Epithelial cell of prostate (primary cell): ENCODE measurements at places on chromosomes 13 and 19.

- no peak for DNase-seq
Observed at GRCh38 chr19:6945733-6946132, 58.4 kb downstream of the ADGRE1 start.

DNA sequence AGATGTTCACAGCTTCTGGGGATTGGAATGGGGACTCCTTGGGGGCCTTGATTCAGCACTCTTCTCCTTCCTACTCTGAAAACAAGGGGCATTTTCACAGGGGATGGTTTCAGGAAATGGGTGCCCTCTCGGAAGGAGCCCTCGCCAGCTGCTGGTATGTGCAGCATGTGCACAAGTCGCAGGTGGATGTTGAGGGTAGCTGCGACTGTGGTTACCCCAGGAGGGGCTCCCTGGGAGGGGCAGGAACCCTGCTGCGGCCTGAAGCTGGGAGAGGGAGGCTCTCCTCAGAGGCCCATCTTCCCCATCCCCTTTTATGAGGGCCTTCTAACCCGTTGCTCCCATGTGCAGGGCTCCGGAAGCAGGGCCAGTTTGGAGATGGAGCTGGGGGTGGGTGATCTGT is 6.2 kb downstream of the ZNF446 start:
- DNase-seq, result no peak

GRCh38 chr19:41930926-41931592 is 2.8 kb upstream of the ERFL start:
- no peak for DNase-seq

GRCh38 chr19:54448774-54449700 is at the start of gene LENG8:
LENG8 (plus strand) TSS chr19:54449199; CDS start chr19:54451345, 2,146 bp downstream.
- peak; percentile 93 for DNase-seq

GRCh38 chr19:6376512-6377190 is 918 bp upstream of the PSPN start:
- no peak for DNase-seq

DNA sequence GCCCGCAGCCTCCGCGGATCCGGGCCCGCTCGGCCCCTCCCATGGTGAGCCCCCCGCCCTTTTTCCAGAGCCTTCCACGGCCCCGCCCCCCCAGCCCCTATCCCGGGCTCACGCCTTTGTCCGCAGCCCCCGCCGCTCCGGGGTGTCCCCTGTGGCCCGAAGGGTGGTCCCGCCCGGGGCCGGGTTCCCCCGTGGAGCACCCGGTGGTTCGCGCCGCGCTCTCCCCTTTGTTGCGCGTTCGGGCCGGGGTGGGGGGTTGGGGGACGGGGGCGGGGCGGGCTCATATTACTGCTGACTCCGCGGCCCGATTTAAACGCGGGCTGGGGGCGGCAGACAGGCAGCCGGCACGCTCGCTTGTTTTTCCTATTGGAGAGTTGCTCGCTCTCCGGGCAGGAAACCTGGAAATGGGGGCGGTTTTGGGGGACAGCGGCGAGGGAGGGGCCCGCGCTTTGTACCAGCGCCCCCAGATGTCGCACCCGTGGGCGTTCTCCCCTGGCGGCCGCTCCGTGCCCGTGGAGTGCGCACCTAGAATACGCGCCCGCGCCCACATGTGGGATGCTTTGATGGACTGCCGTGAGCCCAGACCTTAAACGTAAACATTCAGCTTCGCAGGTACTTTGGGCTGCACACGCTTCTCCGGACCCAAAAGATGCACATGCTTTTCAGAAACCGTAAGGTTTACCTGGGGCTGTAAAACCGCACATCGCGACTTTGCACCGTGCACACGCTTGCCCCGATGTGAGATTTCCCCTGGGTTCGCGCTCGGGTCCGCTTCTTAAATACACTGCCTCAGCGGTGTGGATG is 699 bp downstream of the PTOV1 start:
- no peak for DNase-seq

GRCh38 chr19:29908963-29909944 is 32.8 kb upstream of the URI1 start:
- DNase-seq, result no peak

- no peak for DNase-seq
Observed at GRCh38 chr19:50512999-50513745, 541 bp downstream of the ASPDH start.

DNA sequence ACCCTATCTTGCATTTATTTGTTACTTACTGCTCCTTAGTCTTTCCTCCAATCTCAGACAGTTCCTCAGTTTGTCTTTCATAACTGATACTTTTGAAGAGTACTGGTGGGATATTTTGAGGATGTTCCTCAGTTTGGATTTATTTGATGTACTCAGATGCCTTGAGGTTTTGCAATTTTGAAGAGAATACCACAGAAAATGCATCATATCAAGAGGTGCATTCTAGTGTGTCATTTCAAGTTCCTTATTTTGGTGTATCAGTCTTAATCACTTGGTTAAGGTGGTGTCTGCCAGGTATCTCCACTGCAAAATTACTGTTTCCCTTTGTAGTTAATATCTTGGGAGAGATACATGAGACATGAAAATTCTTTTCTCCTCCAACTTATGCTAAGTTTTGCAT is 75.1 kb downstream of the URI1 start:
- DNase-seq, result no peak

DNA sequence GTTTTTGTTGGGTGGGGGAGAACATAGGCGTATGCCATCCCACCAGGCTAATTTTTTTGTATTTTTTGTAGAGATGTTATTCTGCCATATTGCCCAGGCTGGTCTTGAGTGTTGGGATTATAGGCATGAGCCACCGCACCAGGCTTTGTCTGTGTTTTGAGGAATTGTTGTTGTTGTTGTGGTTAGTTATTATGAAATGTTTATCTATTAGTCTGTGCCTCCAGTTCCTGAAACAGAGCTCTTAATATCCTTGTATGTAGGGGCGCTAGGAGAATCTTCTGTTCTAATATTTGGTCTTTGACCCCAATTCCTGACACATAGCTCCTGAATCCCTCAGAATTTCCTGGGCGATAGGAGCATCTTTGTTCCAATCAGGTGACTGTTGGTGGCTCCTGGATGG is 5.6 kb upstream of the LATS2 start:
- DNase-seq, result no peak

GRCh38 chr13:96672016-96672415 is 322.3 kb downstream of the OXGR1 start:
- DNase-seq, result peak; percentile 16

DNA sequence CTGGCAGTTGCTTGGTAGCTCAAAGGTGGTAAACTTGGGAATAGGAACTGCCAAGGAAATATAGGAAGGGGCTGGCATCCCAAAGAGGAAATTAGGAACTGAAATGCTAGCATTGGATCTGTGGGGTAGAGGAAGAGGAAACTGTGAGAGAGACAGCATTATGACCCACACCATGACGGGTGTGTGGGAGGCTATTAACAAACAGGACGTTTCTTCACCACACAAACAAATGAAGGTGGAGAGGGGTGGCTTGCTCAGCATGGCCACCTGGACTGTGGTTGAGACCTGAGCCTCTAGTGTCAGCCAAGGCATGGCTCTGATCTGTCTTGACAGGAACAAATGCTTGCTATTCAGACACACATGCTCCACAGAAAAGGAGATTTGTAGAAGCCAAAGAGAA is 178.2 kb downstream of the B3GLCT start:
- DNase-seq, result no peak

DNA sequence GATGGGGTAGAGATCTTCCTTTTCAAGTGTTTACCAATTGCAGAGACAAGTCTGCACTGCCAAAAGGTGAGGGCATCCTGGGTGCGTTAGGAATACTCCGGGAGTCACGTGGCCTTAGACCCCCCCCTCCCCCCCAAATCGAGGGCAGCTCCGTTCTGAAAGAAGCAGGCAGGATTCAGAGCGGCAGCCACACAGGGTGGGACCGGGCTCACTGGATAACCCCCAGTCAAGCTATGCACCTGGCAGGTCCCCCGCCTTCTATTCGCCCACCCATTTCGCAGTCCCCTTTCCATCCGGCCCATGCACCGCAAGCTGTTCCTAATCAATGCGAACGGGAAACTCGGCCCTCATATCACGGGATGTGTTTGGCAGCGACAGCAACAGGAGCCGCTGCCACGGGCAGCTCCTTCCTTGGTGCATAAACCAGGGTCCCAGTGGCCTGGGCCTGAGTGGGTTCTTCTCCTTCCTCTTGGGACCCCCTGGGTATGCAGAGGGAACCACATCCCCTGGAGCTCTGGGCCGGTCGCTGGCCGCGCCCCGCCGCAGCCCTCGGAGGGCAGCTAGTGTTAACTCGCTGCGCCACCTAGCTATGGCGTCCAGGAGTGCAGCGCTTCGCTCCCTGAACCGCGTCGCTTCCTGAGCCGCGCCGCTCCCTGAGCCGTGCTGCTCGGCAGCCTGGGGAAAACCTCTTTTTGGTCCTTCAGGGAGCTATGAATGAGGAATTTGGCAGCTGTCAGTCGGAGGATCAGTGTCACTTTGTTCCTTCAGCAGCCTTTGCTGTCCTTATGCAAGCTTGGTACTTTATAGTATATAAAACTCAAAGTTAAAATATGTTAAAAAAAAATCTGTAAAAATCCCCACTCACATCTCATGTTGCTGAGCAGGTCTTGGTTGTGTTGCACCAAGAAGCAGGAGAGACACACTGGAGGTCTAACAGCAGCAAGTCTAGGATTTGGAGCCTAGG is 41.4 kb downstream of the LYL1 start:
- no peak for DNase-seq

- no peak for DNase-seq
Observed at GRCh38 chr19:30393046-30393445, 20.9 kb downstream of the ZNF536 start.

- no peak for DNase-seq
Observed at GRCh38 chr13:66402066-66402465, 828.1 kb downstream of the PCDH9 start.

DNA sequence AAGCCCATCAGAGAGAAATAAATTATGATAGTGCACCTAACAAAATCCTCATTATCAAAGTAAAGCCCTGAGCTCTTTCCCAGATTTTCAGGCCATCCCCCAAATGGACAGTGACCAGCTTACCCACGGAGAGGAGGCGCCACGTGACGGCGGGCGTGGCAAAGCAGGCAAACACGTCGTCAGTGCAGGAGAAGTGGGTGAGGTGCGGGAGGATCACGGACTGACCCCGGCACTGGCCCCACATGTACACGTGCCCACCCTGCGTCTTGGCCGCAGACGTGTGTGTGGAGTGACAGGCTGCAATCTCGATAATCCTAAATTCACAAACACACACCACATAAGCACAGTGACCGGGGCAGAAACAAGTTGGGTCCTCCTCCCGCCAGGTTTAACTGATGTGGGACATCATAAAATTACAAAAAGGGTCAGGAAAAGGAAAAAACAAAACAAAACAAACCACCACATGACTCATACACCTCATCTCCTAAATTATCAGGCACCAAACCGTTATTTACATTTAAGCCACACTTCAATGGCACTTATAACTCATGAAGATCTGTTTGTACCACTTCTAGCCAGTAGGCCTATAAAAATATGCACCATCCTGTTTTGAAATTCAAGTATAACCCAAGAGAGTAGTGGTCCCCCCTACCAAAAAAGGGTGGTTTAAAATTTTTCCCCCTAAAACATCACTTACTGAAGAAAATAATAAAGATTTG is 30.1 kb downstream of the RCBTB2 start:
- DNase-seq, result no peak

DNA sequence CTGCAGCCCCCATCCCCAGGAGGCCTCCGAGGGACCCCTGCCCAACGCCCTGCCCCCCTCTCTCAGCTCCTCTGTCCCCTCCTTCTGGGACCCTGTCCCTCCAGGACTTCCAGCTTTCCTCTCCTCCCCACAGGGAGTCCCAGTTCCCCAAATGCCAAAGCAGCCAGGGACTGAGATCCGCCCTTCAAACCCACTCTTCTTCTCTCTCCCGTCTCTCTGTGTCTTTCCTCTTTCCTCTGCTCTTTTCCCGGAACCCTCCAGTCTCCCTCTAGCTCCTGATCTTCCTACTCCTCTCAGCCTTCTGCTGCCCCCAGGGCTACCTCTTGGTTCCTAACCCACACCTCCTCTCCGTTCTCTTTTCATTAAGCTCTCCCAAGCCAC is 377 bp downstream of the CA11 start:
- DNase-seq, result no peak

DNA sequence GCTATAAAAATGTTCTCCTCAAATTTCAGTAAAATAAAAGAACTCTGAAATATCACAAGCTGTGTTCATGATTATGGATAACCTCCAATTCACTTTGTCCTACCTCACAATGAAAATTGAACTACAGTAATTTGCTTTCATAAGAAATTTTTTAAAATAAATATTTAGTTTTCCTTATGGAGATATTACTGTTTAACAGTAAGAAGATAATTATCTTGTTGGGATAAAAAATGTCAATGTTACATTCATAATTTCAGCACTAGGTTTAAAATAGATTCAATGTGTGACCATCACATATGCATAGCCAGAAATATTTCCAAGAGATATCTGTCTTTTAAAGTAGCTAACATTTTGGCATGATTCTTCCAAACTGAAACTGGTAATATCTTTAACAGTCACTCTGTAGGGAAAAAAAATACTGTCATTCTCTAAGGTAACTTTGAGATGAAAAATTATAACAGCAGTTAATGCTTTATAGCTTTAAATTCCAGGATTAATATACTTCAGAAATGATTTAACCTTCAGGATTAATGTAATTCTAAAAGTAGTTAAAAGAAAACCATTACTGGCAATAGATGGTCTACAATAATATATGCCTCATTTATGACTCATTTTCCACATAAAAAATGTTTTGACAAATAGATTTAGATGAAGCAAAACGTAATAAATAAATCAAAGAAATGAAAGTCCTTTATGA is 91.3 kb downstream of the SPRY2 start:
- DNase-seq, result no peak

DNA sequence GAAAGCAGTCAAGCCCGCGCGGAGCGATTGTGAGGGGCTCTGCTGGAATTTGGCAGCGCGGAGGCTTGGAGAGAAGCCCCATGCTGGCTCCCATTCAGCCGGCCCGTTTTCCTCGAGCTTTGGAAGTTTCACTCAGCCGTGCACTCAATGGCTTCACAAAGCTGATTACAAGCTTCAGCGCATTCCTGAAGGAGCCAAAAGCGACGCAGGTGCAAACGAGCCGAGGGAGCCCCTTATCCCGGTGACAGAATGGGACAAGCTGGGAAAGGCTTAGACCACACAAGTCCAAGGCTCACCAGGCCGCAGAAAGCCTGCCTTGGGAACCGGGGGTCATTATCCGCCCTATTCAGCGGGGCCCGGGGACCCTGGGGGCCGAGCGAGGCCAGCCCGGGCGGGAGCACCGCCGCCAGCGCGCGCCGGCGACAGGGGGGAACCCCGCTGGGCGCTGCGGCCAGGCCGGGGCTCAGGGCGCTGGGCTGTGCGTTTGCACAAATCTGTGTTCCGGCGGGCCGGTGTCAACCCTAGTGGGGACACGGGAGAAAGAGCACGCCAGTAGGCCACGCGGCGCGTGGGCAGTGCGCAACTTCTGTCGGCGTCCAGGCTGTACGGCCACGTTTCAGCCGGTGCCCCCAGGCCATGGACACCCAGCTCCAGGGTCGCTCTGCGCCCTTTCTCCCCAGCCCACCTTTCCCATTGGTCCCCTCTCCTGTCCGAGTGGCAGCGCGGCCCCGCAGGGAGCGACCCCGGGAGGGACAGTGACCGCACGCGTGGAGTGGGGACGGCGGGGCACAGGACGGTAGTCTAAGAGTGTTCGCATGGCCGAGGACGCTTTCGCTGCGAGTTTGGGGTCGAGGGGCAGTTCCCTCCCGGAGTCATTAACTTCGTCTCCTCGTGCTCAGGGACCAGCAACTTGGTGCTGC is 37.3 kb downstream of the SOX1 start:
- no peak for DNase-seq
